Activated naive CD4-positive, alpha-beta T cell (primary cell): ENCODE measurements at places on chromosomes 7 and 10.

GRCh38 chr10:129594811-129595210, 127.8 kb downstream of the MGMT start:
- DNase-seq, result no peak

- DNase-seq, result peak; percentile 38
Observed at GRCh38 chr10:84352251-84352842, 24.0 kb downstream of the CCSER2 start.

DNA sequence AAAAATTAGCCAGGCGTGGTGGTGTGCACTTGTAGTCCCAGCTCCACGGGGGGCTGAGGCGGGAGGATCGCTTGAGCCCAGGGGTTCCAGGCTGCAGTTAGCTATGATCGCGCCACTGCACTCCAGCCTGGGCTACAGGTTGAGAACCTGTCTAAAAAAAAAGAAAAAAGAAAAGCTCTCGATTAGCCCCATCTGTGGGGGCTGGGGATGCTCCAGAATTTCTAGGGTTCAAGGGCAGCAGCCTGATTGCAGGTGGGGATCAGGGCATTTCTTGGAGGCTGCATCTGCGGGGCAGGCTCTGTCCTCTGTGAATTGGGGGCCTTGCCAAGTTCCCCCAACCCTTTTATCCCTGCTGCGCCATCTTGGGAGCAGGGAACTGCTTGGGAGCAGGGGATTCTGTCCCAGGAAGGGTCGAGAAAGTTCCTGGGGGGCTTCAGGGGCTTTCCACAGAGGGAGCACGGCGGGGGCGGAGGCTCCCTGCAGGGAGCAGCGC, 651 bp upstream of the ARPC1A start:
- no peak for DNase-seq

- DNase-seq, result no peak
Observed at GRCh38 chr7:25240340-25240739, 12.1 kb upstream of the NPVF start.

DNA sequence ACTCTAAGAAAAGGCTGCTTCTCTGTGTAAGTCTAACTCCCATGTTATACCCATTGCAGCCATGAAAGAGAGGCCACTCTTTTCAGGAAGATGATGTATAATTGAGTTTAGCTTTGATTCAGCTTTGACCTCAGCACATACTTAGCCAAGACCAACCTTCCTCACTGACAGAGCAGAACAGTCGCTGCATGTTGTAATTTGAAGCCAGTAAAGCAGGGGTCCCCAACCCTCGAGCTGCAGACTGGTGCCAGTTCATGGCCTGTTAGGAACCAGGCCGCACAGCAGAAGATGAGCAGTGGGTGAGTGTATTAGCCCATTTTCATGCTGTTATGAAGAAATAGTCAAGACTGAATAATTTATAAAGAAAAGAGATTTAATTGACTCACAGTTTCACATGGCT, 223.9 kb downstream of the GPR158 start:
- DNase-seq, result no peak

DNA sequence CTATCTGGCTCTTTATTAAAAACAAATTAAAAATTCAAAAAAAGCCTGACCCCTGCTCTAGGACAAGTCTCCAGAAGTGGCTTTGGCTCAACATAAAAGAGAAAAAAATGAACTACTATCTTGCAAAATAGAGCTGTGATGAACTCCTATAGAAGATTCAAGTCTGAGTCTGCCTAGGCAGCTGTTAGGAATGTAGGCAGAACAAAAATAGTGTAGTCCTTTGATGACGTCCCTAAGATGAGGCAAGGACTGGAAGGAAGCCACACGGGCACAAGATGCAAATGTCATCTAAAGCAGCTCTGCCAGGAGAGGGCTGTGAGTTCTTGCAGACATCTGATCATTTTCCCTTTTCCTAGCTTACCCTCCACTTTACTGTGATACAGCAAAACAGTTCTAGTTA, 20.5 kb downstream of the ASNS start:
- DNase-seq, result no peak
